Activated CD8-positive, alpha-beta memory T cell treated with anti-CD3 and anti-CD28 coated beads for 1 hour (primary cell): ENCODE measurements at places on chromosomes 16 and 17.

- no peak for DNase-seq
Observed at GRCh38 chr17:79690988-79691836, 39.5 kb upstream of the ENPP7 start.

DNA sequence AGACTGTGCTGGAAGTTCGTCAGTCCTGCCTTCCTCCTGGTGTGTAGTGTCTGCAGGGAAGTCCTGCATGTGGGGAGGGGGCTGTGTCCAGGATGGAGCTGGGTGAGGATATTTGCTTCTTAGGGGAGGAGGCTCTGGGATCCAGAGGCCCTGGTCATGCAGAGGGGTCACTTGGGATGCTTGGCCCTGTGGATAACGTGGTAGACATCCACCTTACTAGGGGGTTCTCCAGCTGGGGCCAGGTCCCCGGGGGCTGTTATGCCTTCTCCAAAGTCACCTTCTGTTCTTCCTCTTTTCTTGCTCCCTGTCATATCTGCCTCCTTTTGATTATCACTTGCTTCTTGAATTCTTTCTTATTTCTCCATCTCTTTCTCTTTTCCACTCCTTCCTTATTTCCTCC is 43.8 kb downstream of the SLC6A2 start:
- no peak for DNase-seq

GRCh38 chr17:68909066-68909465 is 46.1 kb downstream of the ABCA8 start:
- DNase-seq = no peak

DNA sequence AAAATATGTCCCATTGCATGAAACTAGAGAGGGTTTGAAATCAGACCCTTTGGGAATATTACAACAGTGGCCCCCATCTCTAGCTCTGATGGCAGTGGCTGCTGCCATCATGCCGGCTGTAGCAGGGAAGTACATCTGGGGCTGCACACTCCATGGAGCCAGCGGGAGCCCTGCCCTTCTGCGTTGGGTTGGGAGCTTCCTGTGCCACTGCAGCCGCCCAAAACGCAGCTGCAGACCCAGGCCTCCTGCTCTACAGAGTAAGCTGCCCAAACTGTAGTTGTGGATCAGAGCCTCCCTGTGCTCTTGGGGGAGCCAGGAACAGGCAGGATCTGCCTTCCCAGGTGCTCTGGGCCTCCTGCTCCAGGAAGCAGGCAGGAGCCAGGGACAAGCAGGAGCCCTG is 450.0 kb downstream of the HS3ST3B1 start:
- DNase-seq = no peak

GRCh38 chr17:17313350-17313991 is 10.3 kb downstream of the NT5M start:
- peak; percentile 58 for DNase-seq

DNA sequence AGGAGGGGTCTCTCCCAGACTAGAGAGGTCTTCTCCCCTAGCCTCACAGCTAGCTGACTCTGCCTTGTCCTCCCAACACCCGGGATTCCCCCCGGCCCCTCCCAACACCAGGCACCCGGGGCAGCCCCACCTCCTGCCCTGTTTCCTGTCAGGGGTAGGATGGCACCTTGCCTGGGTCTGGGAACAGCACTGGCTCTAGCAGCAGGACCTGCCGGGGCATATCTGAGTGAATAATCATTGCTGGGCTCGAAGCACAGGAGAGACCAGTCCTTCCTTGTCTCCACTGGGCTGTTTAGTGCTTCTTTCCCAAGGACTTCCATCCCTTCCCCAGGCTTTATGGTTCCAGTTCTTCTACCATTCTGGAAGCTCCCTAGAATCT is 25.7 kb downstream of the MINK1 start:
- no peak for DNase-seq

DNA sequence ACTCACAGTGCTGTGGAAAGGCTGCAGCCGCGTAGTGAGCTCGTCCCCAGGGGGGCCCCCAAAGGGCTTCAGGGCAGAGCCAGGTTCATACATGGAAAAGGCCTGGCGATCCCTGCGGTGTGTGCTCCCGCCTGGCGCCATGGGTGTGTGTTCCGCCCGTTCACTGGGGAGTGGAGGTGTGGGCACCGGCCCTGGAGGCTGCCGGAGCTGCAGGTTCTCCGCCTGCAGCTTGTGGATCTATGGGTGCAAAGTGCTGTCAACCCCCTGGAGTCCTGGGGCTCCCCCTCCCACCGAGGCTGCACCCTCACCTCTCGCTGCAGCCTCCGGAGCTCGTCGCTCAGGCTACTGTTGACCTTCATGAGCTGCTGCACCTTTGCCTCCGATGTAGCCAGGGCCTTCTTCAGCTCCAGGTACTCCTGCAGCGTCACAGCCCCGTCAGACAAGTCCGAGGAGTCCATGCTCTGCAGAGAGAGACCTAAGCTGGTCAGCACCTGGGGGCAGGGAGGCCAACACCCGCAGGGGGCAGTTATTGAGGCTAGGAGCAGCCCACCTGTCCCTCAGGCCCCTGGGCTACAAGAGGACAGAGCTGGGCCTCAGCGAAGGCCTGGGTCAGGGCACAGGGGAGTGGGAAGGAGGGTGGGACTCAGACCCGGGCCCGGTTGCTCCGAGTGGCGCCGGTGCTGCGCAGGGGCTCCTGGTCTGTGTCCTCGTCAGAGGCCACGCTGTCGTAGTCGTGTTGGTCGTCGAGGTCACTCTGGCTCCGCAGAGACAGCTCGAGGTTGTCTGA is 7.9 kb downstream of the TP53I13 start:
- no peak for DNase-seq

DNA sequence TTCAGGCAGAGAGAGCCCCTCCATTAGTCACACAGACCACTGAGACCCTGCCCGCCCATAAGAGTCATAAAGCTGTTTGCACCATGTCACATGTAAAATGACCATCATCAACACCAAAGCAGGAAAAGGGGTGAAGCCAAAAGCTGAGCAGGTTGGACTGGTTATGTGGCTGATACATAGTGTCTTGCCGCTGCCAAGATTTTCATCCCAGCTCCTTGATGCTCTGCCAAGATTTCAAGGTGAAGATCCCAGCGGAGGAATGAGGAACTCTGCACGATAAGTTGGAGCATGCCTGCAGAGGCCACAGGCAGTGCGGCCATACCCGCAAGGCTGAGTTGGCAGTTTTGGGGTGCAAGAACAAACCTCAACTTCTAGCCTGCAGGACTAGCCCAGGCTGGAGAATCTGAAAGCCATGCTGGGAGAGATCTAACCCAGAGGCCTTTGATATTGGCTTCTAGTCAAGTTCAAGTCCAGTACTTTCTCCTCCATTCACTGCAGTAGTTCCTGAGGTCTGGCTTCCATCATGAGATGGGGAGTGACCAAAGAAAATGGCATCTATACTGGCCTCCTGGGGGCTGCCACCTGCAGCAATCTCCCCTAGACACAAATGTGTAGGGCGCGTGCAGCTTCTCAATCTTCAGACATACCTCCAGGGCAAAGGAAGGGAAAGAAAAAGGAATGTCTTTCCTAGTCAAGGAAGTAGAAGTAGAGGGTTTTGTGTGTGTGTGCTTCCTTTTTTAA is 79.7 kb upstream of the NOL11 start:
- no peak for DNase-seq

- DNase-seq = peak; percentile 53
Observed at GRCh38 chr17:29572691-29573557, 4.4 kb downstream of the TP53I13 start.

DNA sequence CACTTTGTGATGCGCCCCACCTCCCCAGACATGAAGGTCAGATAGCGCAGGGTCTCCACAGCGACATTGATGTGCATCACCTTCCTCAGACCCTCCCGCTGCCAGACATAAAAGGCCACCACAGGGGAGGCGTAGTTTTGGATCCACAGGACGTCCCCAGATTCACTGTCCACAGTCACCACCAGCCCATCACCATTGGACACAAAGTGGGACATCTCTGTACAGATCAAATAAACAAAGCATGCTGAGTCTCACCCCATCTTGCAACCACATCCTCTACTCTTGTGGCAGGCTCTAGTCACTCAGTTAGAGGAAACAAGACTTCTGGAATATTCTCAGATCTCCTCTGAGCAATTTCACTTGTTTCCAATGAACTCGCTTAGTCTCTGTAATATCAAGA is 46.3 kb upstream of the ICAM2 start:
- no peak for DNase-seq

- no peak for DNase-seq
Observed at GRCh38 chr16:73909529-73910035, 387.0 kb upstream of the PSMD7 start.

DNA sequence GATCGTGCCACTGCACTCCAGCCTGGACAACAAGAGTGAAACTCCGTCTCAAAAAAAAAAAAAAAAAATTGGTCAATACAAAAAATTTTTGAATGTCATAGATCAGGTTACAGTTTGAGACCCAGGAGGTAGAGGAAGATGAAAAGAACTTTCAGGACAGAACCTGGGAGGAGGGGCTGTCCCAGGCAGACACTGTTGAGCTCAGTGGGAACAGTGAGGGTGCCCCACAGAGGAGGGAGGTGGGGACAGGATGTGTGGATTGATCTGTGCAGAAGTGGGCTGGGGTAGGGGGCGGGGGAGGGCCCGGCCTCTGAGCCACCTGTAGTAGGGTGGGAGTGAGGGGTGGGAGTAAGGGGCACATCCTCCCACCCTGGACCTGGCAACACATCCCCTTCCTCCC is 58.3 kb downstream of the PRMT7 start:
- no peak for DNase-seq
